Central memory CD8-positive, alpha-beta T cell (primary cell): ENCODE measurements at places on chromosomes 13 and 19.

DNA sequence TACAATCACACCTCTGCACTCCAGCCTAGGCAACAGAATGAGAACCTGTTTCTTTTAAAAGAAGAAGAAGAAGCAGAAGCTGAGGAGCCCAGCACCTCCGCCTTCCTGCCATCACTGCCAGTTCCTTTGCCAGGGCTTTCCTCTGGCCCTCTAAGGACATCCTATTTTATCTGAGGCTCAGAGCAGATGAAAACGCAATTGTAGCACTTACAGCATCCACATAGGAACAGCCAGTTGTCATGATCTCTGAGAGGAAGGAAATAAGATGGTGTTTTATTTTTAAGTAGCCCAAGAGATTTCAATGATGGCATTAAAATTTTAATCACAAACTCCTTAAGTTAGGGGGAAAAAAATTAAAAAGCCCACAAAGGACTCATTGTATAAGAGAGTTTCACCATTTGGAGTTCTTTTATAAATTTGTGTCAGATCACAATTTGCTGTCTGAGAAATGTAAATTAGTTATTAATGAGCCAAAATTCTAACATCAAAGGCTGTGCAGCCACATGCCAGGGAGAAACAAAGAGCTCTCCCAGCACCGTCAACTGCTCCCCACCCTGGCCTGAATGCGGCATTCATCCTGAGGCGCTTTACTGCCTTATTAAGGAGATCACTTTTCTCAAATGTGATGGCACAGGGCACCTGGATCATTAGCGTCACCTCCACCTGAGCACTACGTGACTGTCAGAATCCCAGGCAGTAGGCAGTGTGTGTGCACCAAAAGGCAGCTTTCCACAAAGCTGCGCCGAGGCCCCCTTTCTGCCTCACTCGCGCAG is 393.0 kb downstream of the FOXO1 start:
- DNase-seq, result no peak

DNA sequence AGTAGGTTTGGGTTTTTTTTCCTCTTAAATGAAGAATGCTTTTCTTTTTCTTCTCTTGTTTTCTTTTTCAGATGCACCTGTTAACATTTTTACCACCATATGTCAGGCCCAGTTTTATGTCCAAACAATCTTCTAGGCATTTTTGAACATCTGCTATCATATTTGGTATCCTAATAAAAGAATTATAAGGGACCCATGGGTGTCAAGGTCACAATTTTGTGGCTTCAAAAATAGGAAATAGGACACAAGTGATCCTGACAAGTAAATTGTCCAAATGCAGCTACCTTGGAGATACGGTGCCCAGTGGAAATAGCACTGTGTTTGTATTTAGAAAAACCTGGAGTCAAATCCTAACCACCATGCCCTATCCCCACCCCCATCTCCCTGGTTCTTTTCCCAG is 270.3 kb downstream of the MZT1 start:
- DNase-seq, result no peak

DNA sequence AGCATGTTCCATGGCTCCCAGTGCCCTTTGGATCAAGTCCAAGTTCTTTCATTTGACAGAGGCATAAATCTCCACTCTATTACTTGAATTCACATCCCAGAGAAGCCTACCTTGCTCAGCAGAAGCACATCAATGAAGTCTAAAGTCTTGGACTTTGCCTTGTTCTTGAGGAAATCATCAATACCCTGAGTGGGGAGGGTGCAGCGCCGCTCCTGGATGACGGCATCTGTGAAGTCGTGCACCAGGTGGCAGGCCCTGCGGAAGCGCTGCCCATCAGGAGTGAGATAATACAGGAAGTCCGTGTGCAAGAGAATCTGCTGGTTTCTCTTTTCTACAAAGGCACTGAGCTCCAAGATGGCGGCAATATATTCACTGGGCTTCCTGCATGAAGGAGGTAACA is 10.6 kb downstream of the CYP4F11 start:
- DNase-seq, result no peak

DNA sequence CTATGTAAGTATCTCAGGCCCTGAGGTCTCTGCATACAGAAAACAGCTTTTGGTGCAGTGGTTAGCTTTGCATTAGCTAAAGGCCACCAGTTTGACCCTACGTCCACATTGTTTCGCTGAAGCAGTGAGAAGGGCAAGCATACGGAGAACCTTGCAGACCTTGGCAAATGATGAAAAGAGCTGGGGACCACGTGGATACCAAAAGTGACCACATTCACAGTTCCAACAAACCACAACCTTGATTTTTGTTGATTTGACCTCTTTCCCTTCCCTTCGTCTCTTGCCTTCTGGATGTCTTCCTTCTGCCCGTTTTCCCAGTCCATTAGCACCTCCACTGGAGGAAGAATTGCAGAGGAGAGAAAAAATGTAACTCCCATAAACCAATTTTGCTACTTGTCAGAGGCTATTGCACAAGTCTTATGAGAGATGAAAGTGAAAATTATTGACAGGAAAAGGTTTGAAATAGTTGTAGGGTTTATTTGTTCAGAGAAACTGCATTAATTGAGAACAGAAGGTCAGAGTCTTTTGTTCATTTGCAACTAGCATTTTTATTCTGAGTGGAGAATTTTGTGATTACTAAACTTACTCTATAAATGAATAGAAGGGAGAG is 293.9 kb upstream of the HTR2A start:
- DNase-seq, result no peak

DNA sequence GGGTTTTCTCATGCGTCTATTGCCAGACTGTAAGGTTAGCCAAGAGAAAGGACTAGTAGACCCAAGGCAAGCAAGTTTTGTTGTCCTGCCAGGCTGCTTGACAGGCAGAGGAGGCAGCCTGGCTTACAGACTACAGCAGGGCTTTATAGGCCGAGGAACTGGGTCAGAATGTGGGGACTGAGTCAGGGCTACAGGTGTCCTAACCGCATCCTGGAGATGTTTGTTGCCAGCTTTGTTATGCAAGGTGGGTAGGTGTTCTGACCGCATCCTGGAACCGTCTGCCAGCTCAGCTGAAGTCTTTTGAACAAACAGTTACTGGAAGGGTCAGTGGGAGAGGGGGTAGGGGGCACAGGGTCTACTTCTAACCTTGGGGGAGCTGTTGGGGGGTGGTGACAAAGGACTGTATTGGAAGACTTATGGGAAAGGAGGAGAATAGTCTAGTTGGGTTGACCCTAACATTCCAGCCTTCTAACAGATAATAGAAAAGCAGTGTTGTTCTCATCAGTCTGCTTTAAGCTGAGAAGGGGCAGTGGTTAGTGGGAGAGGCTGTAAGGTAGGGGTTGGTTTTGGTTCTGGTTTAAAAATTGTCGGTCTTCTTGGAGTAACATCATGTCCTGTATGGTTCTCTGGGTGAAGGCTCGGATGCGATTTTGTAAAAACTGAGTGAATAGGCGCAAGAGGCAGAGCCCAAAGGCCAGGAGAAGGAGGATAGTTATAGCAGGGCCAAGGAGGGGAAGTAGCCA is 913.8 kb upstream of the SLITRK5 start:
- DNase-seq, result no peak

DNA sequence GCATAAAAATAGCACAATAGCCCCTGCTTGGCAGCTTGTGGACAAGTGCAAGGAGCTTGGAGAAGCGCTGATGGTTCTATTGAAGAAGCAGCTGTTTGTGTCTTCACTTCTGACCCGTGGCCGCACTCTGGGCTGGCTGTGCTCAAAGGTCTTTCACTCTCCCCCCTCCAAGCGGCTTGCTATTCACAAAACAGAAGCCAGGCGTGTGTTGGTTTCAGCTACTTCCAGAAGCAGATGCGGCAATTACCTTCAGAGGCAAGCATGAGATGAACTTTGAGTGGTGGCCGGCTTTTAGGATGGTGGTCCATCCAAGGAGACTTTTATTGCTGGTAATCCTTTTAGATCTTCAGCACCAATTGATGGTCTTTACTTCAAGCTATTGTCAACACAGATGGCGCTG is 188.5 kb upstream of the ARGLU1 start:
- no peak for DNase-seq

DNA sequence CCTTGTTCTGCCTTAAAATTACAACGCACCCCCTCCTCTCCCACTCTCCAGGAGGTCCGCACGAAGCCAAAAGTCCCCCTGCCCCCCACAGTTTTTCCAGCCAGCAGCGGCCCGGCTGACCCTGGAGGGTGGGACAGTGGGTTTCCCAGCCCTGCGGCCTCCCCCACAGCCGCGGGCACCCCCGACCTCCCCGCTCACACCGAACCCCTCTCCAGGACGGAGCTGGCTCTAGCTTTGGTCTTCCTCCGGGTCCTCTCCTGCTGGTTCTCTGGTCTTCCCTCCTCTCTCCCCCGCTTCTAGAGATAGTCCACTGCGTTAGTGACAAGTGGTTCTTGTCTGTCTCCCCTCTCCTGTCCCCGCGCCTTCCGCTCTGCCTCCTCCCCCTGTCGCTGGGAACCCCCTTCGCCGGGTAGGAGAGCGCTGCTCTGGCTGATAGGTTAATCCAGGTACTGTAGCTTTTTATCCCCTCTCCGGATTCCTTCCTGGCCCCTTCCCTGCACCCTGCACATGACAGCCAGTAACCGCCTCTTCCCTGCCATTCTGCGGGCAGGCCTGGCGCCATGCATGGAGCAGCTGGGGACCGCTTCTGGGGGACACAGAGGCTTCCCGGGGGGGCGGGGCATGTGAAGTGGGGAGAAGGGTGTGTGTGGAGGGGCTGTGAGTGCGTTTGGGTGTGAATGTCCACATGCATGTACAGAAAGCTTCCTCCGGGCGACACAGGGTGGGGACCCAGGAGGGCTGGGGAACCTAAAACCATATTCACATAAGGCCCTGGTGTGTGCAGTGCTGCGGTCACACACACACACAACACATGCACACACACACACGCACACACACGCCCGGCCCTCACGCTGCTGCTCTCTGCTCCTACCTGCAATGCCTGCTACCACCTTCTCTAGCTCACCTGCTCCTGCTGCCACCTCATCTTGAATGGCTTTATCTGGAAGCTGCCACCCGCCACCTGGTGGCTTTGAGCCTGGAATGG is 17.2 kb downstream of the PRR36 start:
- no peak for DNase-seq

- no peak for DNase-seq
These were observed 3.9 kb downstream of the F10 start for GRCh38 chr13:113126265-113127150.
